Activated CD8-positive, alpha-beta memory T cell treated with anti-CD3 and anti-CD28 coated beads for 1 hour (primary cell): ENCODE measurements at places on chromosomes 13 and 19.

DNA sequence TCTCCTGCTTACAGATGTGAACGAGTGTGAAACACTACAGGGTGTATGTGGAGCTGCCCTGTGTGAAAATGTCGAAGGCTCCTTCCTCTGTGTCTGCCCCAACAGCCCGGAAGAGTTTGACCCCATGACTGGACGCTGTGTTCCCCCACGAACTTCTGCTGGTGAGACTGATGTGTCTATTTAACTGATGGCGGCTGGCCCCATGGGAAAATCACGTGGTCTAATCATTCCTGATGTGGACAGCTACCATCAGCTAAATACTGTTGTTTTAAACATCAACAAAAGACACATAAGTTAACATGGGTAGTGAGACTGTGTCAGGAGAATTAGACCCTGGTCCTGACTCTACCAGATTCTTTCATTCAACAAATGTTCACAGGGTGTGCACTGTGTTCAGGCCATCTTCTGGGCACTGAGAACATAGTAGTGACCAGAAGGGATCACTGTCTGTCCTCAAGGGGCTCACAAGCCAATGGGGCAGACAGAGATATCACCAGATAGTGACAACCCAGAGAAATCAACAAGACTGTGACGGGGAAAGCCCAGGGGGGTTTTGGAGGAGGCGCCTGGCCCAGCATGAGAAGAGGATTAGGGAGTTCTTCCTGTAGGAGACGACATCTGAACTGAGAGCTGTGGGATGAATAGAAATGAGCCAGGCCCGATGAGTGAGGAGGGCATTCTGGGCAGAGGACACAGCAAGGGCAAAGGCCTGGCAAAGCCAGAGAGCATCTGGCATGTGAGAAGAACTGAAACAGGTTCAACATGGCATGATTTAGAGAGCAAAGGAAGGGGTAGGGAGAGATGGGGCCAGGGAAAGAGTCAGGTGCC lies 18.4 kb downstream of the LTBP4 start:
- DNase-seq: no peak

DNA sequence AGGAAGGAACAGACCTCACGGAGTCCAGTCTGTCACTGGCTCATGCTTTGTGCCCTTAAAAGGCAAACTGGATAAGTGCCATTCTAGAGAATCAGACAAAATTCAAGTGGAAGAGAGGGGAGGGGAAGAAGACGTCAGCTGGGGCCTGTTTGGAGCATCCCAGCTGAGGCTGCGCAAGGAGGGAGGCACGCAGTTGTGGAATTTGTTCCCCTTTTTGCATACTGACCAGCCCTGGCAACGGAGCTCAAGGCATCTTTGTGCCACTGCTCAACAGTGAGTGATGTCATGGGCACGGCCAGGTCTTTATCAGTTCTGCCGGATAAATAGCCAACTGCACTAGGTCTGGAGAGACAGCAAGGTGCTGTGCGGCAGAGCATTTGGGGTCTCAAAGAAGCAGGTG lies at the start of gene GPR42:
TSS of gene GPR42 (plus strand) at position 347 of the 400 bp plus-strand sequence. CDS start 292 bp downstream, outside the sequence.
- no peak for DNase-seq

DNA sequence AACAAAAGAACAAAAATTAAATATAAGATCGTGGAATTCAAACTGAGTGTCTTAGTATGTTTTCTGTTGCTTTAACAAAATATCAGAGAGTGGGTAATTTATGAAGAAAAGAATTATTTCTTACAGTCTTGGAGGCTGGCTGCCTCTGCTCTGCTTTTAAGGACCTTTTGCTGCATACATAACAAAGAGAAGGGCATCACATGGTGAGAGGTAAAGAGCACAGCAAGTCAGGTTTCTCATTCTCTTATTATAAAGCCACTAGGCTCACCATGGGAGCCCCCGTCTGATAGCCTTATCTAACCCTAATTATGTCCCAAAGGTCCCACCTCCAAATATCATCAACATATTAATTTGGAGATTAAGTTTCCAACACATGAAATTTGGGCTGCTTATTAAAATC lies 231.3 kb downstream of the SLITRK6 start:
- no peak for DNase-seq

- DNase-seq: no peak
These were observed 21.9 kb downstream of the IPO5 start for GRCh38 chr13:97975280-97975847.

GRCh38 chr19:57366776-57367175 lies 3.4 kb downstream of the TRAPPC2B start:
- DNase-seq: no peak

DNA sequence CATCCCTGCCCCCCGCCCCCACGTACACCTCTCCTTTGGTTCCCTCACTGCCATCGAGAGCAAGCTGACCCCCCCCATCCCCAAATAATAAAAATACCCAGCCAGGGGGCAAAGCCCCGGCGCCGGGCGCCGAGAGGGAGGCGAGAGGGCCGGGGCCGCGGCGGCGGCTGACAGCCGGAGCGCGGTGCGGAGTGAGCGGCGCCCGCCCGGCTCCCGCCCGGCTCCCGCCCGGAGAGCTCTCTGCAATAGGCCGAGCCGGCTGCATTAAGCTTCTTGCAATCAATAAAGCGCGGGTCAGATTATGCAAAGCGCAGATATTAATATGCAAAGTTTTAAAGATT lies 40.9 kb downstream of the DEDD2 start:
- no peak for DNase-seq

- no peak for DNase-seq
These were observed 22.5 kb downstream of the PABPC3 start for GRCh38 chr13:25118378-25118905.

DNA sequence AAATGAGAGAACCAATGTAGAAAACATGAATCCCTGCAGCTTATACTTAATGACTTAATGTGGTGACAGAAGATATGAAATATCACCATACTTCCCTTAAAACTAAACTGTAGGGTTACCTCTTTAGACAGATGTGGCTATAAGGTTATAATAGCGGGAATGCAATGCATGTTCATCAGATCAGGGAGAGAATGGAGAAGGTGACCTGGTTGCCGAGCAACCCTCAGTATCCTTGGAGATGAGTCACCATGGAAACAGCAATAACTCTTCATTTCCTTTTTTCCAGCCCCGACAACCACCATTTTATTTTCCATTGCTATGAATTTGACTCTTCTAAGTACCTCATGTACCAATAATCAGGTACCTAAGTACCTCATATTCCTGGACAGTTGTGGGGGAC lies 28.0 kb upstream of the ZNF835 start:
- no peak for DNase-seq

- DNase-seq: no peak
These were observed 250.2 kb downstream of the RBM26 start for GRCh38 chr13:79155883-79156282.

GRCh38 chr13:51541809-51542258 lies 42.4 kb upstream of the WDFY2 start:
- no peak for DNase-seq

DNA sequence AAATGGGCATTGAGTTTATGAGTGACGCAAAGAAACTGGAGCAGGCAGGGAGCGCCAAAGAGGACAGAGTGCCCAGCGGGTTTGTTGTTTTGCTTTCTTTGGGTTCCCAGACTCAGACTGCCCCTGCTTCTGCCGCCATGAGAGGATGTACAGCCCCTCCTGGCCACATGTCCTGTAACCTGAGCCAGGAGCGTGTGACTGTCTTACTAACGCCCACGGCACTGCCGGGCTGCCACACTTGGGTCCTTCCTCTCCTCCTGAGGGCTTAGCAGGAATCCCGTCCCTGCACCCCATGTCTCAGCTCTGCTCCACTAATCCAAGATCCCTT lies 80.5 kb downstream of the GPR12 start:
- DNase-seq: no peak

GRCh38 chr19:2225415-2226050 lies 10.6 kb downstream of the PLEKHJ1 start:
- no peak for DNase-seq

DNA sequence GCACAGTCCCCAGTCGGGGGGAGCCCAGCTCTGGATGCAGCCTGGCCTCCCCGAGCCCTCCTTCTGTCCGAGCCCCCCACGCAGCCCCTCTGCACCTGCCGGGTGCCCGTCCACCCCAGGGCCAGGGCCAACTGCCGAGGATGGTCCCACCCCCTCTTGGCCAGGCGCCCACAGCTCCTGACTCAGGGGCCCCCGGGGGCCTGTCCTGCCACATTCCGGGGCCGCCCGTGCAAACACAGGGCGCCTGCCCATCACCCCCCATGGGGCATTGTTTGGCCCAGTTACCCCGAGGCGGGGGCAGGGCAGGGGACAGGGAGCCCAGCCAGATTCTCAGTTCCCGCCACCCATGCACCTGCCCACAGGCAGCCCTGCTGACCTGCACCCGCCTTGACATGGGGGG lies 5.3 kb upstream of the TCF3 start:
- DNase-seq: no peak

GRCh38 chr13:32409561-32410421 lies 18.1 kb downstream of the N4BP2L1 start:
- DNase-seq: no peak

- no peak for DNase-seq
These were observed 316.9 kb upstream of the TSHZ3 start for GRCh38 chr19:31666126-31666525.

- DNase-seq: no peak
These were observed 147.8 kb downstream of the SUCLA2 start for GRCh38 chr13:47853236-47853635.

DNA sequence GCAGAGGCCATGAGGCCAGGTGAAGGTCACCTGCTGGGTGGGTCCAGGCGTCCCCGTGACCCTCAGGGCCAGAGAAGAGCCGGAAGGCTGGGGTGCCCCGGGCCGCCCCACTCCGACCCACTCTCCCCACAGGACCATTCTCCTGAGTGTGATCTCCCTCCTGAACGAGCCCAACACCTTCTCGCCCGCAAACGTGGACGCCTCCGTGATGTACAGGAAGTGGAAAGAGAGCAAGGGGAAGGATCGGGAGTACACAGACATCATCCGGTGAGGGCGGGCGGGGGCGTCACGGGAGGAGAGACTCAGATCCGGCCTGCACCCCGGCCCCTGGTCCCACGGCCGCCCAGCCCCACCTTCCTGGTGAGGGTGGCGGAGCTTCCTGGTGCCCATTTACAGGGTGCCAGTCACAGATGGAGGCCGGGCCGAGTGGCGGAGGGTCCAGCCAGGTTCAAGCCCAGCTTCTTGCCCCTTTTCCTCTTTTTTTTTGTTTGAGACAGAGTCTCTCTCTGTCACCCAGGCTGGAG lies 5.4 kb downstream of the CDC34 start:
- DNase-seq: no peak

DNA sequence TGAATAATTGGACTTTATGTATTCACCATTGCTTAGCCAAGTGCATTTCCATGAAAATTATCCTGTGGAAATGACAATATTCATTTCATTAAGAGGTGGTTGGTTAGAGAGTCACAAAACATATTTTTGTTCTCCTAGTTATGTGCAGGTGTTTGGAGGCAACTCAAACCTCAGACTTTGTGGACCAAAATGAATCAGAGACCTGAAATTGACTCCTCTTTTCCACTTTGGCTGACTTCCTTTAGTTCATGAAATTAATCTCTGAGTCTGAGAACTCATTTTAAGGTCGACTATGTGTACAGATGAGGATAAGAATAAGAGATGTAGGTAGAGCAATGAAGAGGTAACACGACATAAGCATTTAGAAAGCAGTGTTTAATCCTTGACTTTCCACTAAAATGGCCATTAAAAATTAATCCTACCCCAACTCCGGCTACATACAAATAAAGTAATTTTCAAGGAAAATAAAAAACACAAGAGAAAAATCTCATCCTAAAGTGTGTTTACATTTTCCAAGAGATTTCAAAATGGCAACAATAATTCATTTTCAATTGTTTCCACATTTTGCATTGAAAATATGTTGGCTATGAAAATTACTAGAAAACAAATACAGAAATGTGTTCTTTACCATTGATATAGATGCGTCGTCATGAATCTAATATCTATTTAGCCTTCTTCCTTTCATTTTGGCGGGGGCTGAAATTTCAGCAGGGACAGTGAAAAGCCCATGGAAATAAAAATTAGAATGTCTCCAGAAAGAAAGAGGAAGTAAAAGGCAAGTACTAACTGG lies 185.4 kb upstream of the CSNK1A1L start:
- no peak for DNase-seq

- no peak for DNase-seq
These were observed 168.0 kb downstream of the TNFSF13B start for GRCh38 chr13:108437496-108437895.

DNA sequence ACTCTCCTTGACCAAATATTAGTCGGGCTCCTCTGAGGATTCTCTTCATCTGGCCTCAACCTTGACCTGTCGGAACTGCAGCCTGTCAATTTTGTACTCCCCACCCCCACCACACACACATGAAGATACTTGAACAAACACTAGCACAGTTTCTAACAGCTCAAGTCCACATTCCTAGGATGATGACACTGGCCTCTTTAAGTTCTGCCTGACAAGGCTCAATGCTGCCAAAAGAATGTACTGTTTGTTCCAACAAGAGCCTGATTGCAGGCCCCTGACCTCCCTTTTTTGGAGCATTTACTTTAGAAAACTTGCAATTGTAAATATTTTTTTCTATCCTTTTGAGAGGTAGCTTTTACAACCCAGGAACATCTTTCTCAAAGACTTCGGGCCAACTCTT lies 169.2 kb upstream of the IRS2 start:
- DNase-seq: no peak

DNA sequence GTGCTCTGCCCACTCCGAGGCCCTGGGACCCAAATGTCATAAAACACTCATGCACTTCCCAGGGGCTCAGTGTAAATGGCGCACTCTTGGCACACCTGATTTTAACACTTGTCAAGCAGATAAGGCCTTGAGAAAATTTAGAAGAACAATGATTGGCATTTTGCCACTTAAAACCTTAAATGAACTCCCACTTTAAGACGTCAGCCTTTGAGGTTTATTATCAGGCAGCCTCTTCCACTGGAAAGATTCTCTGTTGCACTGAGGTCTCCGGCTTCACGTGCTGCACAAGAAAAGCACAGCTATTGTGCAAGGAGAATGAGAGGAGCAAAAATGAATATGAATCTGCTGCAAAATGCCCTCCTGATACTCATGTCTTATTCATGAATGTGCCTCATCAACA lies 38.5 kb upstream of the ATP11A start:
- no peak for DNase-seq

DNA sequence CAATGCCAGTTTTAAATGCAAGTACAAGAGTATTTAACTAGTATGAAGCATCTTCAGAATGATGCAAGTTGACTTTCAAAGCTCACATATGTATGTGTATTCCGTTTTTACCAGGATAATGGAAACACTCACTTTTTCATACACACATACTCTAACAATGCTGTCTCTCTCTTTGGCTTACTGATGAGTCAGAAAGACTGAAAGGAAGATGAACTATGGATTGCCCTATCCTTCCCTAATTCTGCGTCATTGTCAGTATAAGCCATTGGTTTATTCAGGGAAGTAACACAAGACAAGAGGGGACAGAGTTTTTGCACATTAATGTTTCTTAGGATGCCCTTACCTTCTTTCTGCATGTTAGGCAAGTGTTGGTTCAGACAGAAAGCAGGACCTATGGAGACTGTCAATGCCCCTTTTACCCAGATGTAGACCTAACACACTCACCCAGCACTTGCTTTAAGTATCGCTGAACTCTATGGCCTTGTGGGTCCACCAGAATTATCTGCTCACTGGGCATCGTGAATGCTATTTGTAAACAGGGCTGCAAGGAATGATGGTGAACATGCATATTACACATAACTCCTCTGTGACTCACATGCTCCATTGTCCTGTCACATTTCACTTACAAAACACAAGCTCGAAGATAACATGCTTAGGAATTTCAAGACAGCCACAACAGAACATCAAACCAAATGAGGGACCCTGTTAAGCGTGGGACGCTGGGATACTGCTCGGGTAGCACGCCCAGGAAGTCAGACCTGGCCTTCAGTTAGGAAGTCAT lies 10.0 kb upstream of the OXGR1 start:
- DNase-seq: no peak
